ENCODE measurements at places on chromosomes 6 and 20.

DNA sequence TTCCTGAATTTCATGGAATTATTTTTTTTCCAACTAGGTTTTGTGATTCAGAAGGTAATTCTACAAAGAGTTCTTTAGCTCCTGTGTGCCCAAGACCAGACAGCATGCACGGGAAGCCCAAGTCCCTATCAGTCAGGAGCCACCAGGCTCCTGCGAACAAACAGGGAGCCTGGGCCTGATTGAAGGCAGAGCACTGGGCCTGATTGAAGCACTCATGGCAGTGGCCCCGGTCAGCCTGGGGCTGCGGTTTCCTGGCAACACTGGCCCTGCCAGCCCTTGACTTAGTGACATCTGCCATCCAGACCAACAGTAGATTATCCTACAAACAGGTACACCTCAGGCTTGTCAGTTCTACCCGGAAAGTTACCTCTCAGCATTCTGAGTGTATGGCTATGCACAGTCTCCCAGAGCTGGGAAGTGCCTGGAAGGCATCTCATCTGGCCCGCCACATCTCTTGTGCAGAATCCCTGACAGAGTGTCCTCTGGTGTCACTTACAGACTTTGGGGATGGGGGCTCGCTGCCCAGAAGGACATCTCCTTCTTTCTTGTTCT is 133.8 kb downstream of the VEGFA start:
- no peak for DNase-seq

GRCh38 chr6:125114248-125114858 is 39.2 kb upstream of the TPD52L1 start:
- no peak for DNase-seq

DNA sequence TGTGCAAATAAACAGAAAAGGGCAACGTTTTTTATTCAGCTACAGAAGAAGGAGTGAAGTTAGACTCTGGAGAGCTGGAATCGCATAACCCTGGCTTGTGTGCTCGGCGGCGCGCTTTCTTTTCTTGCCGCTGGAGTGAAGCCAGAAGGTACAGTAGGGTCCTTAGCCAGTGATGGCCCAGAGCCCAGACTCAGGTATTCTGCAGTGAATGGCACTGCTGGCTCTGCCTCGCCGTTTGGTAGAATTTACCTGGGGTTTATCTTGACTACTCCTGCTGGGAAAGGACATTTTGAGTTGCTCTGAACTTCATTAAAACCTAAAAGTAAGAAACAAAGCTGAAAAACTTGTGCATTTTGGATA is 56.9 kb upstream of the TIAM2 start:
- no peak for DNase-seq

DNA sequence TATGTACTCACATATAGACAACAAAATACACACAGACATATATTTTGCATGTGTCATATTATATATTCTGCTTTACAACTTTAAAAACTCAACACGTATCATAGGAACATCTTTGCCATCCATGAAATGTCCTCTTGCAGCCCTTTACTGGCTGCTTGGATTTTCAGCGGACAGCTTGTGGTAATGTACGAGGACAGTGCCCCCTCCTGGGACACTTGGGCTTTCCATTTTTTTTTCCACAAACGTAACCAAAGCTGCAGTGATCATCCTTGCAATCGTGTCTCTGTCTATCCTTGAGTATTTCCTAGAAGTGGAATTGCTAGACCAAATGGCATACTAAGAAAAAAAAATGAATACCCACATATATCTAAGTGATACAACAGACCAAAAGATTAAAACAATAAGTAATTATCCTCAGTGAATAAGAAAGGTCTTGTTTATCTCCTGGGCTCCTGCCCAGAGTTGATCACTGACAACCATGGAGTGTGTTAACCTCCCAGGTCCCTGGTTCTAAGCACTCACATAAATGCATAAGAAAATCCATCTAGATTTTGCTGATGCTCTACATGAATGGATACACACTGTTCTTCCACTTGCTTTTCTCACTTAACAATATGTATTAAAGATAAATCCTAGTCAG is 18.1 kb downstream of the BPI start:
- DNase-seq: peak; percentile 80

GRCh38 chr6:116156405-116157326 is 30.7 kb upstream of the COL10A1 start:
- no peak for DNase-seq

DNA sequence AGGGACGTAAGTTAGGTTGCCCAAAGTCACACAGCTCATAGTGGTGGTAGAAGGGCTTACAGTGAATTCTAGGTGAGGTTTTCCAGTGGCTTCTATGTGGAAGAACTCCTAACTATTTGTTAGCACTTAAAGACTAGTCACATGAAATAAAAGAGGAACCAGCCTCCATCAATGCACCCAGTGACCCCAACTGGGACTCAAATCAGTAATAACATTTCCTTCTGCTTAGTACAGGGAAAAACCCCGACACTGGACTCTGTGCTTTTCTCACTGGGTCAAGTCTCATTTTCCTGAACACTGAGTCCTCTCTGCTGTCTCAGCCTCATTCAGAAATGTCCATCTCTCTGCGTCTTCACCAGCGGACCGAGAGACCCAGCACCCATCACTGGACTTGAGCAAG is 89.2 kb downstream of the SLC22A23 start:
- DNase-seq: no peak

GRCh38 chr20:46967646-46968045 is 73.0 kb downstream of the EYA2 start:
- no peak for DNase-seq

GRCh38 chr6:168841609-168842278 is 400.8 kb downstream of the SMOC2 start:
- DNase-seq: no peak

- DNase-seq: no peak
These were observed 541.5 kb downstream of the CD83 start for GRCh38 chr6:14658886-14659561.

DNA sequence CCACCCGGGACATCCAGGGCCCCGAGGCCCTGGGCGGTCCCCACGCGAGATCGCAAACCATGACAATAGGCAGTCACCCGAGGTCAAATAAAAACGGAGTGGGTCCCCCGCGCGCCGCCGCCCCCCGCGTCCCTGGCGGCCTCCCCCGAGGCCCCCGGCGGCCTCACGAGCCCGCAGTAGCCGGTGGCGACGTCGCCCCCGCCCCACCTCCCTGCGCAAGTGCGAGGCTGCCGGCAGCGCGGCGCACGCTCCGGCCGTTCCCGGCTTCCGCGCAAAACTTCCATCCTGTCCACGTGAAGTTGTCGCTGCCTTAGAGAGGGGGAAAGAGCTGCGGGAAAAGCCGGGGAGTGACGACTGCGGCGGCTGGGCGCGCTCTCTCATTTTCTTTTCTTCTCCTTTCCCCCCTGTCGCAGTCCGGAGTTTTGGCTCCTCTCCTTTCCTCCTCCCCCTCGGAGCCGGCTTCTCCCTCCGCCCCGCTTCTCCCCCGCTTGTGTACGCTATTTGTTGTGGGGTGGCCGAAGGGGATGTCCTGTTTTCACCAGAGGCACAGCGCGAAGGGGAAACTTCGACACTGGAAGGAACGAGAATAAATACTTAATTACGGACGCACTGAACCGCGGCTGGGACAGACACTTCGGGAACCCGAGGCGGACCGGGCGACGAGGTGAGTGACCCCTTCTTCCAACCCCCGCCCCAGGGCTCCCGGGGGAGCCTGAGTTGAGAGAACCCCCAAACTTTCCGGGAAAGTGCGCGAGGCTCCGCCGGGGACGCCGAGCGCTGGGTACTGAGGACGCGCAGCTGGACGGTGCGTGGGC is at the start of gene EYA4:
EYA4 (plus strand) TSS at position 272 of the 815 bp plus-strand sequence. CDS start 33,424 bp downstream, outside the sequence.
- DNase-seq: peak; percentile 60

- DNase-seq: no peak
These were observed 284.5 kb downstream of the TRDN start for GRCh38 chr6:123352279-123352678.

DNA sequence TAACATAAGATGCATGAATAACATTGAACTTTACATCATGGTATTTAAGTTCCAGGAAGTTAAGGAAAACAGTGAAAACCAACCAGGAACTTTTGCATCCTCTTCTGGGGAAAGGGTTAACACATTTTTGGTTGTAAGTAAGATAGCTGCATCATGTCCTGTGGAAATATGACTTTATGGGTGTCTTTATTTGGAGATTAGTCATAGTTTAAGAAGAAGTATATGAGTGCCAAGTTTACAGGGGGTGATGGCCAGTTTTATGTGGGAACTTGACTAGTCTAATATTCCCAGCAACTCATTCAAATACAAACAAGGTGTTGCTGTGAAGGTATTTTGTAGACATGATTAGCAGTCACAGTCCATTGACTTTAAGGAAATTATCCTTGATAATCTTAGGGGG is 78.0 kb downstream of the PDE10A start:
- DNase-seq: no peak

- peak; percentile 61 for DNase-seq
These were observed 100.9 kb downstream of the HFE start for GRCh38 chr6:26187981-26188635.

GRCh38 chr20:25286917-25287316 is 39.0 kb downstream of the PYGB start:
- peak; percentile 41 for DNase-seq

- DNase-seq: no peak
These were observed 87.8 kb downstream of the BMP6 start for GRCh38 chr6:7813704-7814103.

DNA sequence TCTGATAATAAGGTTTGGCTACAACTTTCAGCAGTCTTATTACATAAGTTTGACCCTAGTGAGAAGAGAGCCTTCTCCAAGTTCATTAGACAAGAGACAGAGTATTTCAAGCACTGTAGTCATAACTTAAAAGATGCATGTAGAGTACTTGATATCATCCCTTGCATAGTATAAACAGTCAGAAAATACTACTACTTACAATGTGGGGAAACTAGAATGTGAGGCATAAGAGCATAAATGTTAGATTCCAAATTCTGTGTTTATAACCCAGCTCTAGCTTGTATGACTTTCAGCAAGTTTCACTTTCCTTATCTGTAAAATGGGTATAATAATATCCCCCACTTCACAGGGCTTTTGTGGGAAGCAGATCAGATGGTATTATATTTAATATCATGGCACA is 56.8 kb upstream of the TMEM200A start:
- DNase-seq: no peak

DNA sequence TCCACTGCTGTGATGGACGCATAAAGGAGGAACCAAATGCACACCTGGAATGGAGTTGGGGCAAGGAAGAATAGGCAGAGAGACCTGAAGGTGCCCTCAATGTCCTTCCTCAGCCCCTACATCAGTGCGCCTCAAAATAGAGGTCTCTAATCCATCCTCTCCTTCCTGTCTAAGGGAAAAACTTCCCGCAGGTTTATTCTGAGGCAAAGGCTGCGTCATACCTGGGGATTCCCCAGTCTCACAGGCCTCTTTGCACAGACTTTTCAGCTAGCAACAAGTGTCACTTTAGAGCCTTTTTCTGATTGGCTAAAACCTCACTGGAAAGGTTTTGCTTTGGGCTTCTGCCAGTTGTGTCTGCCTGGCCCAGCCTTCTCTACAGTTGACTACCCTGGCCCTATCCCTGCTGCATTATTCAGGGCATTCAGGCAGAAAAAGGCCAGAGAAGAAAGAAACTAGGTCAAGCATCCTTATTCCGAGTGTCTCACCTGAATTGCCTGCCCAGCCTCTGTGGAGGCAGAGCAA is 1.8 kb upstream of the HLA-DQB1 start:
- DNase-seq: peak; percentile 22

DNA sequence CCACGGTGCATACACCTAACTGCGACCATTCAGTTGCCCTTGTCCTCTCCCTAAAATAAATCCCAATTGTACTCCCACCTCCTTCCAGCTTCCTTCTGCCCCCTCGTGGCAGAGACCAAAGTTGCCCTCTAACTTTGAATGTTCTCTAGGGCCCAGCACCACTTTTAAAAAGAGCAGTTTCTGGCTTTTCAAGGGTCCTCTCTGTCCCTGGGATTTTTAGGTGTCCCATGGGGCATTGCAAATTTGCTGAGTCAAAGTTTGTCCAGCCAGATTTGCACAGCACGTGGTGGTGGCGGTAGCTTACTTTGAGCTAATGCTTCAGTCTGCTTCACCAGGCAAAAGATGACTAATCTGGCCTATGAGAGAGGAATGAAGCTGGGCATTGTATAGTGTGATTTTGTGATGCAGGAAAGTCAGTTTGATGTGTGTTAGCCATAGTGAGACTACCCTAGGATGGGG is 100.2 kb downstream of the PERP start:
- no peak for DNase-seq

GRCh38 chr6:142088858-142089216 is 43.9 kb upstream of the GJE1 start:
- peak; percentile 82 for DNase-seq

- DNase-seq: no peak
These were observed 31.0 kb downstream of the STAU1 start for GRCh38 chr20:49157146-49157545.

DNA sequence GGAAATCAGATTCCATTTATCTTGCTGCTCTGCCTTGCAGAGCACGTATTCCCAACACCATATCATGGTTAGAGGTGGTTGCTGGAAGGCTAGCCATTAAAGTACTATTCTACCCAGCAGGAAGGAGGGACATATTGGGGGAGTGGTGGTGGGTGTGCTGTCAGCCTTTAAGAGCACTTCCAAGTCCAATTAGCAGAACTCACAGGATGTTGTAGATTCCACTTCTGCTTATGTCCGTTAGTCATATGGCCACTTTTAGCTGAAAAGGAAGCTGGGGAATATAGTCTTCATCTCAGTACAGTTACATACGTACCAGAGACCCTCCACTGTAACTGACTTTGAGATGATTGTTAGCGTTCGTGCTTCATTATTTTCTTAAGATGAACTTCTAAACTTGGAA is 94.4 kb downstream of the SAMD3 start:
- DNase-seq: no peak

GRCh38 chr6:98579079-98579478 is 255.3 kb upstream of the POU3F2 start:
- DNase-seq: no peak
